Nephron progenitor cell (in vitro differentiated cells): ENCODE measurements at places on chromosomes 7 and 10.

DNA sequence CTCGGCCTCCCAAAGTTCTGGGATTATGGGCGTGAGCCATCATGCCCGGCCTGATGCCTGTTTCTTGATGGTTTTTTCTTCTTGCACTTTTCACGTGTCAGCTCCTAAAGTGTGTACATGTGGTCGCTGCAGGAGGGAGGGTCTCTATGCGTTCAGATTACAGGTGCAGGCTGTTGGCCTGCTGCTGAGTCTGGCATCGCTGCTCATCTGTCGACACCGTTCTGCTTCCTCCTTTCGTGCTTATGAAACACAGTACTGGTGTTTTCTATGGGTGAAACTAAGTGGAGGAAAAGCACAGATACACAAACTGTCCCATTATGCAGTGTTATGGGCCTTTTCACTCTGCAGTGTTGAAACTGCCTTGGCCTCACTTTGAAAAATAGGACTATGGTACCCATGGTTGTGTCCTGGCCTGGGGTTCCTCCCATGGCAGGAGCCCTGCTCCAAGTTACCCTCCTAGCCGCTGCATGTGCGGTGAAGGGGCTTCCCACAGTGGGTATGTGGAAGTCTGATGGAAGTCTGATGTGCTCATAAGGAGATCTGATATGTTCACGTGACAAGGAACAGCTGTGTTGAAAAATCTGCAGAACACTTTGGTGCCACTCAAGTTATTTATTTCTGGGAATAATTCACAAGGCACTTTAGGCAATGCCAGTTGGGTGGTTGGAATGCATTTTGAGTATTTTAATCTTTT lies 23.5 kb downstream of the OGDH start:
- no peak for DNase-seq

DNA sequence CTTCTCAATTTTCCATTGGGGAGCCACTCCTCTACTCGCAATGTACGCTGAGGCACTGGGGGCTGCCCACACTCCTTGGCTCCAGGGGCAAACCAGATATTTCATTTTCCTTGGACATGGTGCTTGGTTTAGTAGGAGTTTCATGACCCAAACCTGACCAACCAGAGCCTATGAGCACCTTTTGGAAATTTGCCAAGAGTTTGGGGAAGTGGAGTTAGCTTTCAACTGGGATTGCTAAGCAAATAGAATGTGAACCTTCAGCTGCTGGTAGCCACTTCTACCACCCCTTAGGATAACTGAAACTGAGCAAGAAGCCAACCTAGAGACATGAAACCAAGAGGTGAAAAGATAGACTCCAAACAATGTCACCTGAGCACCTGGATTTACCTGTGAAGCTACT lies 74.9 kb upstream of the COL13A1 start:
- DNase-seq, result no peak

DNA sequence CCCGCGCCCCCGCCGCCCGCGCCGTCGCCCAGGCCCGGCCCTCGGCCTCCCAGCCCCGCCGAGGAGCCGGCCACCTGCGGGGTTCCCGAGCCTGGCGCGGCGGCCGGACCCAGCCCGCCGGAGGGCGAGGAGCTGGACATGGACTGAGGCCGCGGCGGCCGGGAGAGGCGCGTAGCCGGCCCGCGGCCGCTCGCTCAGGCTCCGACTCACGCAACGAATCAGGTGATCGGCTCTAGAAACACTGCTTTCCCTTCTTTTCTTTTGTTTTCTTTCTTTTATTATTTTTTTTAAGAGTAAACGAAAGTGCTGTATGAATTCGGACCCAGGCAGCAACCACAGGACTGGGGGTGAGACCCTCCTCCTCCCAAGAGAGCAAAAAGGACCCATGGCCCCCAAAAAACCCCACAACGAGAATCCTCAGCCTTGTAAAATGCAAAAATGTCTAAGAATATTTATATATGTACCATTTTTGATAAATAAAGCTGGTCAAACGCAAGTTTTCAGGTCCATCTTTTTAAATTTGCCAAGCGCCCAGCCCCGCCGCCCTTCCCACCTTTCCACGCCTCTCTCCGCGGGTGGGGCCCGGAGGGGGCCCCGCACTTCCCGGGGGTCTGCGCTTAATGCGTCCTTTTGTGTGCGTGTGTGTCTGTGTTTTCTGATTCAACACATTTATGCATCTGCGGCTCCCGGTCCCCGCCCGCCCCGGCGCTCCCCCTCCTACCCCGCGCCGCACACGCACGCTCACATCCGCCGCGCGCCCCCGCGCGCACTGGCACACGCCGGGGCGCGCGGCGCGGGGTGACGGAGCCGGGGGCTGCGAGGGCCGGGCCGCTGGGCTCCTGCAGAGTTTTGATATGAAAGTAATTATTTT lies 4.4 kb downstream of the UNCX start:
- peak; percentile 37 for DNase-seq

DNA sequence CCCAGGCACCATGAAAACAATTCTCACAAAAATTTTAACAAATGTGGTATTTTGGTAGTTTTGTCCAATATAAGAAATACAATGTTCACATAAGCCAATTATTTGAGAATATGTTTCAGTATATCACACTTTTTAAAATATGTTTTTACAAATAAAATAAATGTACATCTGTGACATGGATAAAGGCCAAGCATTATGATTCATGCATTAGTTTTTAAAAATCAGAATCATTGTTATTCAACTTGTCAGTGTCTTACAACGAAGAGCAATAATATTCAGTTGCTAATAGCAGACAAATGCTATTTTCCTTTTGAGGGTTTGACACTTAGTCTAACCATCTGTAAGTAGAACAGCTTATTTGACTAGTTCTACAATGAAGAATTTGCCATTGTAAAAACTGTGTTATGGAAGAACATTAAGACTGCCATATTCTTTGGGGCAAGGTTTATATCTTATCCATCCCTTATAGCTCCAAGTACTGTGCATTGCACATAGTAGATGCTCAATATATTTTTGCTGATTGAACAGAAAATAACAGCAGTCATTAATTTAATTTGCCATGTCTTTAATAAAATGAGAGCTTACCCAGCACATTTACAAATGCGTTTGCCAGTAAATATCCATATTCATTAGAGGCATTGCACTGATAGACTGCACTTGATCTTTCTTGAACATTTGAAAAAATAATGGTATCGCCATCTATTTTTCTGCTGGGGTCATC lies 67.4 kb upstream of the LAMB4 start:
- DNase-seq, result no peak

DNA sequence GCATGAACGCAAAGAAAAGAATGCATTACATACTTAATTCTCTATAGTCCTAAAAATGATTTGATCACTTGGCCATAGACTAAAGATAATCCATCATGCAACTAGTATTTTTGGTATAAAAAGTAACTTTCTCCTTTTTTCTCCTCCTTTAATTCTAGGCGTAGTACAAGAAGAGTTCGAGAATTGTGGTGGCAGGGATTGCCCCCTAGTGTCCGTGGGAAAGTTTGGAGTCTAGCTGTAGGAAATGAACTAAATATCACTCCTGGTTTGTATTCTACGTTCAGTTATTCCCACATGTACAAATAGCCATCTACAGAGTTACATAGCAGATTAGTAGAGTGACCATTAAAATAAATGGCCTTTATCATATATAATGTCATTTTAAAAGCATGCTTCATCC lies 45.5 kb upstream of the HELLS start:
- DNase-seq, result no peak

DNA sequence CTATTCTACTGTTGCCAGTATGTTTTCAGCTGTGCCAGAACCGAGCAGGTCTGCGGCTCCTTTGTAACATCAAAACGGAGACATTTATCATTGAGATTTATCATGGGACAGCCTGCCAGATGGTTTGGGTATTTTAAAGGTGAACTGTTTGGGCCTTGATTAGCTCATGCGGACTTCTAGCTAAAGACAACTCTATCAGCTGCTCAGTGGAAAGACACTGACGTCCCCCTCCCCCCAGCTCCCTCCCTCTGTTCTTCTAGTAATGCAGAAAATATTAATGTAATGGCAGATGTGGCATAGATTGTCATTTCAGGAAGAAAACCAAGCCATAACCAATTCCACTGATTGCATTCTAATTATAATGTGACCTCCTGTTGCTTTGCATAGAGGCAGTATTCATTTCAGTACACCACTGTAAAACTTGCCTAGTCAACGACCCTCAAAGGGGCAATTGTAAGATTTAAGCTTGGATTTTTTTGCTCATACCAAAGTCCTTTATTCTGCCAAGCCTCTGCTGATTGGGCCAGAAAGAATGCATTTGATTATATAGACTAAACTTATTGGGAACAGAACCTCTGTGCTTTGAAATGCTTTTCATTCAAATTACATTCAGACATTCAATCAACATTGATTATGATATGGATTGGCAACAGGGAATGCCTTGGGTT lies 966.8 kb downstream of the LRMDA start:
- no peak for DNase-seq

GRCh38 chr10:121284936-121285335 lies 313.3 kb downstream of the FGFR2 start:
- DNase-seq, result no peak

- no peak for DNase-seq
Measured at GRCh38 chr10:29106287-29106686, 182.6 kb upstream of the LYZL1 start.

- DNase-seq, result peak; percentile 16
Measured at GRCh38 chr10:127021801-127022200, 116.6 kb downstream of the DOCK1 start.

GRCh38 chr7:155194382-155195140 lies 103.1 kb upstream of the INSIG1 start:
- DNase-seq, result no peak
